ENCODE measurements at places on chromosomes 3 and 15. TPM values are rescaled to one million over a fixed set of nuclear protein-coding genes. Genes with fewer than 3 reads are reported as not detected.

Gene RBP2
- total RNA-seq = not detected

GRCh38 chr3:194103983-194104751 lies 31.8 kb upstream of the HES1 start:
- no peak for DNase-seq

DNA sequence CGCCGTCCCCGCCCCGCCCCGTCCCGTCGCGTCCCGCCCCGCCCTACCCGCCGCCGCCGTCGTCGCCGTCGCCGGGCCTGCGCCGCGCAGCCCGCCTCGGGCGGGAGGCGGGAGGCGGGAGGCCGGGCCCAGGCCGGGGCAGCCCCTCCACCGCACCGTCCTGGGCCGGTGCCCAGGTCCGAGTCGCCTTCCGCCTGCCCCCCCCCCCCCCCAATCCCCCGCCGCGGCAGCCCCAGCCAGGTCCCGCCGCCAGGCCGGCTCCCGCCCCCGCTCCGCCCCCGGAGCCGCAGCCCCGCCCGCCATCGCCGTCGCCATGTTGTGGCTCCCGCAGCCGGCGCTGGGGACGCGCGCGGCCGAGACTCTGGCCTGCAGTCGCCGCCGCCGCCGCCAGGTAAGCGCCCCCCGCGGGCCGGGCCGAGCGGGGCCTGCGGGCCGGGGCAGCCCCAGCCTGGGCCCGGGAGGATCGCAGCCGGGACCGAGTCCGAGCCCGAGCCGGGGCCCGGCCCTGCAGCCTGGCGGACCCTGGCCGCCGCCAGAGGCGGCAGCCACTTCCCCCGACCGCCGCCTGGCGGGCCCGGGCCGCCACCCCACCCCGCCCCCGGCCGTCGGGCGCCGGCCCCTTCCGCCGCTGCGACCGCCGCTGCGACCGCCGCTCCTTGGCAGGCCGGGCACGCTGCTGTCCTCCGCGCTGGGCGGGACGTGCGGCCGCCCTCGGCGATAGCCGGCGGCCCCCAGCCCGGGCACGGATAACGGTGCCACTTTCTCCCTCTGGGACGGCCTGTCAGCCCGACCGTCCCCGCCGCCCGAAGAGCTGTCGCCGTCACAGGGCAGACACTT lies at the start of gene ZNF592:
Gene ZNF592, plus strand, starts transcription at position 319 of the 837 bp plus-strand sequence. CDS start 34,084 bp downstream, outside the sequence.
- no peak for DNase-seq

DNA sequence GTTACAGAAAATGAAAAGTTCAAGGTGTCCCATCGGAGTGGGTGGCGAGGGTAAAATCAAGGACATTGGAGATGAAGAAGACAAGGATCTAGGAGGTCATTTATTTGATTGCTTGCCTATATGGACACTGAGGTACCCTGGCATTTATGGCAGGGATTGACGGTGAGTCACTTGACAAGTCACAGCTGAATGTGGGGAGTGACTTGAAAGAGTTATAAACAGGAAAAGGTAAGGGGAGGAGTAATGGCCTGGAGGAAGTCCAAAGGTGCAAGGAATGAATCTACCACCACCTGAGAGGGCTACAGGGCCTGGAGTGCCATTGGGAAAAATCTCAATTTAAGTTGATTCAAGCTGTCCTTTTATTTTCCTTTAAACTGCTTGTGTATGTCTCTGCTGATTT lies 11.8 kb upstream of the SGO1 start:
- DNase-seq = no peak

DNA sequence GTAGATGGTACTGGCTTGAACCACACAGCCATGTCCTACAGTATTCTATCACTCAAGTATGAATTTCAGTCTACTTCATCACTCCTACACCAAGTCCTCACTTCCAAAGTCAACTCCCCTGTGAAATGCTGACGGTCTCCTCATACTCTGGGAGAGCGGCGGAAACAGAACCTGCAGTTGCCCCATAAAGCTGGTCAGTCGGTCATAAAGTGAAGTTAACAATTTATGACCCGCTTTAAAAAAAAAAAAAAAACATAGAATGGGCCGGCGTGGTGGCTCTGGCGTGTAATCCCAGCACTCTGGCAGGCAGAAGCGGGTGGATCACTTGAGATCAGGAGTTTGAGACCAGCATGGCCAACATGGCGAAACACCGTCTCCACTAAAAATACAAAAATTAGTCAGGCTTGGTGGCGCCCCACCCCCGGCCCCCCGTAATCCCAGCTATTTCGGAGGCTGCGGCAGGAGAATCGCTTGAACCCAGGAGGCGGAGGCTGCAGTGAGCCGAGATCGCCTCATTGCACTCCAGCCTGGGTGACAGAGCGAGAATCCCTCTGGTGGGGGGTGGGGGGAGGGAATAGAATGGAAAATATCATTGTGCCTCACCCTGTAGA lies 2.1 kb downstream of the TRANK1 start:
- DNase-seq = no peak

DNA sequence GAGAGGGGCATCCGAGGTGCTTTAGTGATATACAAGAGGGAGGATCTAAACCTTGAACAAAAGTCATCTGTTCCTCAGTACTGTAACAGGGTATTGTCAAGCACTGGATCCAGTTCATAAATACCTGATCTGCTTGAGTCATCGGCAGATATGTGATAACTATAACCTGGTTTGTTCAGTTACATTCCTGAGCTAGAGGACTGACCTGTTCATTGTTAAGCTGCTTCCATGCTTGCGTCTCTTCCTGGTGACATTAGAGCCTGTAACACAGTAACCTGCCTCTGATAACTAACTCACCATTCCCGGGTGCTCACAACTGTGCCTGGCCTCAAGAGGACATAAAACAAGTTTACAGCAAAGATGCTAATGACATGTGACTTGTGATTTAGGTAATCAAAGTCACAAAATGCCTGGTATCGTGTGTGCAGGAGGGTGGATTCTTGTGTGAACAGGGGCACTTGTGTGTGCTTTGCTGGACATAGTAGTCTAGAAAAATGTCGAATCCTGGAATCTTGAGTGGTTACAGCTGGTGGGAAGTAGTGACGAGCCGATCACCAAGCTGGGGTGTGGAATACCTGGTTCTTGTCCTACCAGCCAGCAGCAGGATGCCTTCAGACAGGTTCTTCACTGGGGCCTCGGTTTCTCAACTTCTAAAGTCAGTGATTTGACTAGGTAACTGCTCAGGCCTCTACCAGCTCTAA lies 30.9 kb upstream of the POLR2M start:
- DNase-seq = no peak

- no peak for DNase-seq
Observed at GRCh38 chr3:178159691-178160220, 376.5 kb upstream of the KCNMB2 start.

Gene GOLGA6D
- not detected for total RNA-seq

DNA sequence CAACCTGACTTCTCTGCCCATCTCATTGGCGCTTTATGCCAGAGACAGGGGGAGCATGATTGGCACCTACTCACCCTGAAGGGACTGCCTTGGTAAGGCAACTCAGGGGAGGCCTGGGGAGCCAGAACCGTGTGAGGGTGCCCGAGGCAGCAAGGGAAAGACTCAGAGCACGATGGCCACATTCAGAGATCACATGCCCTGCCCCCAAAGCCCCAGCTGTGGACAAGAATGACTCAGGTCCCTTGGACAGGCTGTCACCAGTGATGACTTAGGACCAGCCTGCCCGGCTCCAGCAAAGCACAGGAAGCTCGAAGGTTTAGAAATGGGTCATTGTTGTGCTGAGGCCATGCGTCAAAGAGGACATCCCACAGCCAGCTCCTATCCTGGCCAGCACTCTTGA lies 49.1 kb upstream of the LIMD1 start:
- DNase-seq = no peak

DNA sequence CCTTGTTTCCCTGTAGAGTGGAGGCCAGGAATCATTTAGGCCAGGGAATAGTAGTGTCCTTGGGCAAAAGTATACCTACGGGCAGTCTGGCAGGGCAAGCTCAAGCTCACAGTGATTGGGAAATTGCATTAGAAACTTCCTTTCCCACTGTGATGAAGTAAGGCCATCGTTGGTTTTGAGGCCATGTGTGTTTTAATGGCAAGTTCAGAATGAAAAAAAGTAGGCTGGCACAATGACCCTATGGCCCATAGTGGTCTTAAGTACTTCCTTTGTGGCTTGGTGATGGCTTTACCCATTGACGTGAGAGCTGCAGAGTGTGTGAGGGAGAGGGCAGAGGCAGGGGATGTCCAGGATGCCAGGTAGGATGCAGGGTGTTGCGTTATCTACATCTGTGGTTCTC lies 28.8 kb downstream of the LIMD1 start:
- DNase-seq = no peak

Gene MFAP1
- 35.8 TPM for total RNA-seq
